ENCODE measurements at places on chromosomes 1 and 21. TPM values are rescaled to one million over a fixed set of nuclear protein-coding genes. Genes with fewer than 3 reads are reported as not detected.
A peak's percentile ranks its signal among the peaks of the same experiment; 100 is the strongest.

Gene KIRREL1
- total RNA-seq, result 7.3 TPM

- DNase-seq, result no peak
Observed at GRCh38 chr1:15931401-15931800, 44.5 kb downstream of the ZBTB17 start.

Gene SLAMF6
- total RNA-seq, result not detected

GRCh38 chr21:31310750-31311149 lies 33.3 kb downstream of the TIAM1 start:
- no peak for DNase-seq

DNA sequence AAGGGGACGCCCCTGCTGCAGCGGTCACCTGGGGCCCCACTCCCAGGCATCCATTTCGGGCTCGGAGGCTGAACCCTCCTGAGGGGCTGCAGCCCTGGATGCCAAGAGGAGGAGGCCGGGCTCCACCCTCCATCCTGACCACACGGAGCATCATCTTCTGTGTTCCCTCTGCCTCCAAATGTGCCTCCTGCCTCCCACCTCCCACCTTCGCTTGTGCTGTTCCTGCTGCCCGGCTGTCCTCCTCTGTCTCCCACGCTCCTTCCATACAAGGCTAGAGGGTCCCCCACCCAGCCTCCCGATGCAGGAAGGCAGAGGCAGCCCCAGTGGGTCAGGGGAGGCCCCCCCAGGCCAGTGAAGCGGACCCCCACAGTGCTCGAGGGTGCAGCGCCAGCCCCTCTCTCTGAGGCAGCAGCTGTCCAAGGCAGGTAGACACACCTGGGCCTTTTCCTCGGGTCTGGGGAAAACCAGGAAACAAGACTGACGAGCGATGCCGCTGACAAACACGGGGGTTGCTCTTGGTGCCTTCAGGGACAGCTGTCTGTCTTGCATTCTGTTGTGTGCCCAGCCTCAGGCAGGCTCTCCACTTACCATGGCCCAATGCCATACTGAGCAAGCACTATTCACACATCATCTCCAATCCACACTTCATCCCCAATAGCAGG lies 16.8 kb upstream of the PLEKHG5 start:
- no peak for DNase-seq

DNA sequence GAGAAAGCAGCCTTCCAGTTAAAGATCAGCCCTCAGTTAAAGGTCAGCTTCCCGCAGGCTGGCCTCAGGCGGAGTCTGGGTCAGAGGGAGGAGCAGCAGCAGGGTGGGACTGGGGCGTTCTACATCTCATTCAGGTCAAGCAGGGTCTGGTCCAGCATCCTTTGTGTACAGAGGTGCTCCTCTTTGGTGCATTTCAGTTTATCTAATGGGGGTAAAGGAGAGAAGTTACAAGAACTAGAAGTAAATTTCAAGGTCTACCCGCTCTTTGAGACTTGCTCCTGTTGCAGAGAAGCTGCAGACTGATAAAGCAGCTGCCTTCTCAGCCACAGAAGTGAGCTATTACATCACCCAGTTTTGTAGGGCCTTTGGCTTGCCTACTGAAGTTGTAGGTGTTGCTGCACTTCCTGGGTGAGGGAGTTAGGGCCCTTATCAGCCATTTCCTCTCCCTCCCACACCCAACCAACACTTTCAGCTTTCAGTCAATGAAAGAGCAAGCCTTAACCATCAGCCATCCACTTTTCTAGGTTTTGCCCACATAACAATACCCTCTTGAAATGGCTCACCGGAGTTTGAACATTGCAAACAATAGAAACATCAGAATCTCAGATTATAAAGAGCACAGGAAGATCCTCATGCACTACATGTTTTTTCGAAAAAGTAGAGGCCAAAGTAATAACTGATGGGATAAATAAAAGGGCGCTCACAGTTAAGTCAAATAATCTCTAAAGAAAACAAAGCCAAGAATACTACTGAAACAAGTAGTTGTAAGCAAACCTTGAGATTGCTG lies 2.8 kb upstream of the NUP210L start:
- peak; percentile 52 for DNase-seq

Gene MPL
- 0.79 TPM for total RNA-seq

DNA sequence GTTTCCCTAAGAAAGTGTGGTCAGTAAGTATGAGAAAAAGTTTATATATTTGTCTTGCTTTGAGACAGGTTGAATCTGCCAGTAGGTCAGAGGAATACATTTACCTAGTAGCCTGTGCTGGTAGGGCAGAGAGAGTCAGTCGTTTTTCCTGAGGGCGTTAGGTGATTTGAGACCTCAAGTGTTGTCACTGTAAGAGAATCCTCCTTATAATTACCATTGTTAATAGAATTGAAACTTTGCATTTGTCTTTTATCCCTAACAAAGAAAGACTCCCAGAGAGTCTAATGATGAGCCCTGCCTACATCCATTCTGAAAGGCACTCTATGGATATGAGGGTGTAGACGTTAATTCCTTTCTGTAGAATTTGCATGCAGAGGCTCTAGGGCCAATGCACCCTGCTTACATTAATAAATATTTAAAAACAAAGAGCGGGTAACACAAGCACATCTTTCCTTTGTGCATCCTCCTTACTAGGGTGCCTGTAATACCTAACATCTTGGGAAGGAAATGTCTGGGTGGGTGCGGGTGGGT lies 16.4 kb downstream of the PBX1 start:
- DNase-seq, result no peak

Gene RXRG
- not detected for total RNA-seq

DNA sequence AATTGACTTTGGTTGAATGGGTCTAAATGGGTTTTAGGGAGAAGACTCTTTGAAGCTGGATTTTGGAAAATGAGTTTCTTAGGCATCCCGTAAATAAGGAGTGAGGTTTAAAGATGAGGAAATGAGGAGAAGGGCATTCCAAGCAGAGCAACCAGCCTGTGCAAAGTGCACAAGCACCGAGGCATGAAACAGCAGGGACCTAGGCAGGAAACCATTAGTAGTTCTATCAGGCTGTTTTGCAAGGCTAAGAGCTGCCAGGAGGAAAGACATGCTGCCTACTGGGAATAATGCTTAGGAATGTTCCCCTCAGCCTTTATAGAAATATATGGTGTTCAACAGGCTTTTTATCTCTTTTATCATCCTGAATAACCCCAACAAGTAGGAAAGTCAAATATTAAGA lies 153.1 kb upstream of the FGGY start:
- peak; percentile 25 for DNase-seq

Gene SPRR5
- not detected for total RNA-seq

- no peak for DNase-seq
Observed at GRCh38 chr21:41143596-41144325, 24.2 kb upstream of the BACE2 start.

Gene LAPTM5
- total RNA-seq, result not detected

- no peak for DNase-seq
Observed at GRCh38 chr1:201139756-201140155, 12.8 kb upstream of the ASCL5 start.

DNA sequence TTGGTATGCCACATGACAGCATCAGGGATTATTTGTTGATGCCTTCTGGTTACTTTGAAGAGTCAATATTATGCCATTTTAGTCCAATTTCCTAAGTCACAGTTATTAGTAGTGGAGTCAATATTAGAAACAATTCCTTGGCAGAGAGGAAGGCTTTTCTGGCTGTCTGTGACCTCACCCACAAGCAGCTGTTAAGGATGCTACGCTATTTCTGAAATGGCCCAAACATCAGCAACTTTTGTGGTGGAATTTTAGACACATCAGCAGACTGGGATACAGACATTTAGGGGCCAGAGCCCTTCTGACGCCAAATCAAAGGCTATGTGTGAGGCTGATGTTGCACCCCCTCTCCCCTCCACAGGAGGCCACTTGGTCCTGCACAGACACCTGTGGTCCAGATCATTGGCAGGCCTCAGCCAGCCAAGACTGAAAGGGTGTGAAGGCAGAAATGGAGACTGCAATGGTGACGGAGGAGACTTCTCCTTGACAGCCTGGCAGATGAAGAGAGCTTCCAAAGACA lies 9.2 kb upstream of the RXRG start:
- DNase-seq, result no peak

DNA sequence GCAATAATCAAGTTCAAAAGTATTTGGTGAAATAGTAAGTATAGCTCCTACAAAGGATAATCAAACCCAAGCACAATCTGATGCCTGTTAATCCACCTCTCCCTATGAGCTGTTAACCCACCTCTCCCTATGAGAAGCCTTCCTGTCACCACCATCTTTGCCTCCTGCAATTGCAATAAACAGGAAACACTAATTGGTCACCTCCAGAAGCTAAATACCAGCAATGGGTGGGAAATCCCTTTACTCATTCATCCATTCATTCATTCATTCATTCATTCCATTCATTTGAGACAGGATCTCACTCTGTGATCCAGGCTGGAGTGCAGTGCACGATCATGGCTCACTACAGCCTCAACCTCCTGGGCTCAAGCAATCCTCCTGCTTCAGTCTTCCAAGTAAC lies 132.8 kb downstream of the RERE start:
- no peak for DNase-seq

Gene AJAP1
- not detected for total RNA-seq
